Stimulated activated CD4-positive, alpha-beta T cell treated with anti-CD3 and anti-CD28 coated beads, Interleukin-15, amount 100 ng/mL, for 24 hours (primary cell): ENCODE measurements at places on chromosomes 2 and 18.

- DNase-seq, result no peak
These were observed 133.6 kb downstream of the SOCS6 start for GRCh38 chr18:70422391-70422965.

GRCh38 chr2:159982270-159982669 lies 80.1 kb downstream of the PLA2R1 start:
- DNase-seq, result no peak

DNA sequence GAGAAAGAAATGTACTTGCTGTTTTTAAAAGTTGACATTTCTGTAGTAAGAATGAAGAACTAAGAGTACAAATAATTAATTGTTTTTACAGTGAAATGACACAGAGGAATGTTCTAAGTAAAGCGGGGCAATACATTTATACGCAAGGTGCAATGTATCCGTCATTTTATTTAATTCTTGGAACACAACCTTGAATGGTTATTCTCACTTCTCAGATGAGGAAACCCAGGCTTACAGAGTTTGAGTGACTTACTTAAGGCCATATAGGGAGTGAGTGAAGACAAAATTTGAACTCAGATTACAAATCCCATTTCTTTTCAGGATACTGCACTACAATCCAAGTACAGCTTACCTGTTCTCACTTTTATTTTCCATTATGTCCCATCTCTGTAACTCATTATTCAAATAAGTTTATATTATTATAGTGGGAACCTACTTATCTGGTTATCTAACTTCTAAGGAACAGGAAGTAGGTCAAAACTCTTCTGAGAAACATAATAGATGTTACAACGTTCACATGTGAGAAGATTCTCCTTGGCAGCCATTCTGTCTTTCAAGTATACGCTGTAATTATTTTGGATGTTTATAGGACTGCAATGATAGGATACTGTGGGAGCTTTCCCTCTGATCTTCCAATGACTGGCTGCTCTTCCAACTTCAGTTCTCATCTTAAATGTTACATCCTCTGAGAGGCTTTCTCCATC lies 12.3 kb upstream of the STK17B start:
- DNase-seq, result no peak

- no peak for DNase-seq
These were observed 227.3 kb downstream of the LOXHD1 start for GRCh38 chr18:46429649-46430224.

- DNase-seq, result no peak
These were observed 81.1 kb upstream of the SLC39A10 start for GRCh38 chr2:195575879-195576401.

DNA sequence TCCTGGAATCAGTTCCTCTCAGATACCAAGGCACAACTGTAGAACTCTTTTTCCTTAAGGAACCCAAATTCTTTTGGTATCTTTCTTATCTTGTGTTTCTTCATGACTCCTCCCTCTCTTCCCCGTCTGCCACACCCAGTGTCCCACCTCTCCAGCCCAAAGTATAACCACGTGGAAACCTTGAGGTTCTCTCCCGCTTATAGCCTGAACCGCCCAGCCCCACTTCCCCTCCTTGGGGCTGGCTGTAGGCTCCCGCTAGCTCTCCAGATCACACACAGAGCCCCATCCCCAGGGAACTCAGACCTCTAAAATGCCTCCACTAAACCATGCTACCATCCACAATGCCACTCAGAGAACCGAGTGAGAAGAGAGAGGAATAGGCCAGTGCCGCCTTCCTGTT lies 87.5 kb downstream of the MAPRE2 start:
- no peak for DNase-seq

- DNase-seq, result no peak
These were observed 171.0 kb upstream of the ZFP36L2 start for GRCh38 chr2:43397411-43397810.

- no peak for DNase-seq
These were observed 48.5 kb downstream of the CACNB4 start for GRCh38 chr2:152050341-152050740.

DNA sequence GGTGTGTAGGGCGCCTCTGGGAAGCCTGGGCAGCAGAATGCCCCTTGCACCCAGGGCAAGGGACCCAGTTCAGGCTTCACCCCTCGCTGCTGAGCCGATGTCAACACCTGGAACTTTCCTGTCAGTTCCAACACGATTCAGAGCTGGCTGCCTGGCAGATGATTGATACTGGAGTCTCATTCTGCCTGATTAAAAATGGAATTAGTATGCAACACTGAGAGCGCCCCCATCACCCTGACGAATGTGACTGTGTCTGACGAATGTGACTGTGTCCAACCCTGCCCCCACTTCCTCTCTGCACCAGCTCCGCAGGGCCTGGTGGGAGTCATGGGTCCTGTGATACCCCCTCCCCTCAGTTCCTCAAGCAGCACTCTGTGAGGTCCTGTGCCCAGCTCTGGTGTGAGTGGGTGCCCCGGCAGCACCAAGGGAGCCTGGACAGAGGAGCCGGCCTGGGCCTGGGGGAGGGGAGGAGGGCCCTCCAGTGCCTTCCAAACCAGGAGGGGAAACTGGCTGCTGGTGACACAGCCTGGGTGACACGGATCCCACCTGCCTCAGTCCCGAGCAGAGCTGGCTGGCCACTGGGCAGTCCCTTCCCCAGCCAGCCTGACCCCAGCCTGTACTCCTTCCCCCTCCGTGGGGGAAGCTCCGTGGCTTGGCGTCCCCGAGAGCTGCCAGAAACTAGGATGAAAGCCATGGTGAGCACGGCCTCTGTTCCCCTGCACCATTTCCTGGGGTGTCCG lies 41.4 kb upstream of the ALPP start:
- no peak for DNase-seq

DNA sequence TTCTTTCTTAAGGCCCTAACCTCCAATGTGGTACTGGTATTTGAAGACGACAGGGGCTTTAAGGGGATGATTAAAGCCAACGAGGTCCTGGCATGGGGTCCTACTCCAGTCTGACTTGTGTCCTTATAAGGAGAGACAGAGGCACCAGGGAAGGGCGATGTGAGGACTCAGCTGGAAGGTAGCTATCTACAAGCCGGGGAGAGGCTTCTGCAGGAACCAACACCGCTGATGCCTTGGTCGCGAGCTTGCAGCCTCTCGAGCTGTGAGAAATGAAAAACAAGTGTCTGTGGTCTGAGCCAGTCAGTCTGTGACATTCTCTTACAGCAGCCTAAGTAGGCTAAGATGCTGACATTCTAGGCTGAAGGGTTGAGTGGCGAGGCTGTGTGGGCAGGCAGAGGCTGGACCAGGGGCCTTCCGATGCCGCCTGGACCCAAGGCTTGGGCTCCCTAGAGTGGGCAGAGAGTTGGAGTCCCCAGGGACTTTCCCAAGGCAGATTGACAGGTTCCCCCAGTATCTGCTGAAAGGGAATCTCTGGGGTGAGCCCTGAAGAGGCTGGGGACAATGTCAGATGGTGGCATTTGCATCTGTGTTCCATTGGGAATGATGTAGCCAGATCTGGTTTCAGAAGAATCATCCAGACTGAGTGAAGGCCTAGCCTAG lies 322.9 kb upstream of the HS6ST1 start:
- no peak for DNase-seq
